ENCODE measurements at places on chromosomes 11 and 22.

GRCh38 chr11:119928047-119928446 is 199.0 kb upstream of the NECTIN1 start:
- no peak for DNase-seq

- DNase-seq = no peak
Observed at GRCh38 chr22:44151676-44152075, 29.0 kb upstream of the PARVG start.

DNA sequence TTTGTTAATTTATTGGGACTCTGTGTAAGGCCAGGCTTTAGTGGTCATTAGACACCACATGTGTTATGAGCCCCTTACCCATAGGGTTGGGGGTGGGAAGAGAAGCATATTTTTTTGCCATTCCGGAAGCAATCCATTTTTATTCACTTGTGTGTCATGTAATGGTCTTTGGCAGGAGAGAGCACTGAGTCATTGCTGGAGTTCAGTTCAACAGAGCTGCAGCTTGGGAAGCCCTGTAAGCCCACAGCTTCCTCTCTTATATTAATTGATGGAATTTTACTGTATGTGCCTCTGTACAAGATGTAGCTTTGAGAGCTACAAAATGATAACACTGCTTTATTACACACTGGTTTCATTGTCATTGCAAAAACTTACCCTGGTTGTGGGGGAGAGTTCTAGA is 177.3 kb upstream of the SORL1-AS1 start:
- DNase-seq = no peak

DNA sequence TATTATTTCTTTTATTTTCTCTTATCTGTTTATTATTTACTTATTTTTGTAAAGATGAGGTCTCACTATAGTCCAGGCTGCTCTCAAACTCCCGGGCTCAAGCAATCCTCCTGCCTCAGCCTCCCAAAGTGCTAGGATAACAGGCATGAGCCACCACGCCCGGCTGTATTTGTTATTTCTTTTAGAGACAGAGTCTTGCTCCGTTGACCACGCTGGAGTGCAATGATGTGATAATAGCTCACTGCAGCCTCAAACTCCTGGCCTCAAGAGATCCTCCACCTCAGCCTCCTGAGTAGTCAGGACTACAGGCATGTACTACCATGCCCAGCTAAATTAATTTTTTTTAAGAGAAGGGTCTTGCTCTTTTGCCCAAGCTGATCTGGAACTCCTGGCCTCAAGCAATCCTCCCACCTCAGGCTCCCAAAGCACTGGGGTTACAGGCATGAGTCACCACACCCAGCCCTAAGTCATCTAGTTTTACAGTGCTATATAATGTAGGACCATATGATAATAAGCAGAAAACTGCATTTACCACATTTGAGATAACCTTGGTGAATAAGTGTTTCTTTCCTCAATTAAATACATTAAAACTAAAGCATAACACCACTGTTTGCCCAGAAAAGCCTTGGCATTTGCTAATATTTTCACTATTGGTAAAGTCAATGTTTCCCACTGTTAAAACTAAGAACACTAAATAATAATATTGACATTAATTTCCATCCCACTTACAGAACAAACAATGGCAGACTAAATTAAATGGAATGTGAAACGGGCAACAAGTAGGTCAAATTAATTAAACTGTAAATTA is 127.5 kb downstream of the SIK3 start:
- no peak for DNase-seq

- DNase-seq = no peak
Observed at GRCh38 chr11:1010551-1011319, 25.8 kb downstream of the MUC6 start.

DNA sequence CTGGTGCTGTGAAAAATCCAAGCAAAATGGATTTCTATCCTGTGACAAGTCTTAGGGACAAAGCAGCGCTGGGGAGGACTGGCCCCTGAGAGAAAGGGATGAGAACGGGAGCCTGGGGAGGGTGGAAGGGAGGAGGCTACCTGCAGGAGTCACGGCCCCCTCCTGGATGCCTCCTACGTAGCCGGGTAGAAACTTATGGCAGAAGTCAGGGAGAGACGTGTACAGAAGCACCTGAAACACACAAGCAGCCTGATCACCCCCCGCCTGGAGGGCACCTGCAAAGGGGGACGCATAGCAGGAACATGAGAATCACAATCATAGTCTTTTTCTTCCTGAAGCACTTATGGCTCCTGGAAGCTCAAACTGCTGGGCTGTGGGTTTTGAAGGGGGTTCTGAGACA is 6.1 kb downstream of the DHCR7 start:
- DNase-seq = no peak

GRCh38 chr11:36711104-36711825 is 113.2 kb upstream of the RAG2 start:
- DNase-seq = no peak

DNA sequence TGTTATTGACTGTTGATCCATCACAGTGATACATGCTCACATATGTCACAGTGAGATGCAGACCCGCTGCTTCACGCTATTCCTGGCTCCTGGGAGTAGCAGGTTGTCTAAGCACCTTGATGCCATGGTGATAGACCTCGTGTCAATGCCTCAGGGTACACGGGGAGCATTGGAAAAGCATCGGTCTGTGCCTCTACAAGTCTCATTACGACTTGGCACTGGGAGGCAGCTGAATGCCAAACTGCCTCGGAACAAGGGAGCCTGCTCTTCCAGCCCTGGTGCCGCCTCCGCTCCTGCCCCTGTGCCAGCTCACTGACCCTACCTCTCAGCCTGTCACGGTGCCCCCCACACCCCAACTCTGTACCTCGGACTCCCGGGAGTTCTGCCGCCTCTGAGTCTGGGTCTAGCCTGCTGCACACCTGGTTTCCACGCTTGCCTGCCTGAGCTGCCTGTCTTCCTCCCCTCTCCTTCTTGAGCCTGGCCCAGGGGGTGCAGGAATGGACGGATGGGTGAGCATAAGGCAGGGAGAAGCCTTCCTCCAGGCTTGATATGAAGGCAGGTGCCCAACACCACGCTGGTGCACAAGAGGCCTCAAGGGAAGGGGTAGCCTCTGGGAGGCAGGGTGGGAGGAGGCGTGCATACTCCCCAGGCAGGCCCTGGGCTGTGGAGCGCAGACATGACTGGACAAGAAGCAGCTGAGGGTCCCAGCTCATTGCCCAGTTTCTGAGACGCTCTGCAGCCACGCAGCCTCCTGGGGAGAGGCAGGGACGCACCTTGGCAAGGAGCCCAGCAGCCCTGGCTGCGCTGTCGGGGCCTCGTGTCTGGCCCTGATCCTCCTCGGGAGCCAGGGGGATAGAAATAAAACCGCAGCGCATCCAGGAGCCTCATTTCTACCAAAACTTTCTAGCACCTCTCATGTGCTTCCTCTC is 1.8 kb upstream of the NFAM1 start:
- DNase-seq = no peak

GRCh38 chr11:77035580-77035979 is 1.4 kb downstream of the B3GNT6 start:
- no peak for DNase-seq

DNA sequence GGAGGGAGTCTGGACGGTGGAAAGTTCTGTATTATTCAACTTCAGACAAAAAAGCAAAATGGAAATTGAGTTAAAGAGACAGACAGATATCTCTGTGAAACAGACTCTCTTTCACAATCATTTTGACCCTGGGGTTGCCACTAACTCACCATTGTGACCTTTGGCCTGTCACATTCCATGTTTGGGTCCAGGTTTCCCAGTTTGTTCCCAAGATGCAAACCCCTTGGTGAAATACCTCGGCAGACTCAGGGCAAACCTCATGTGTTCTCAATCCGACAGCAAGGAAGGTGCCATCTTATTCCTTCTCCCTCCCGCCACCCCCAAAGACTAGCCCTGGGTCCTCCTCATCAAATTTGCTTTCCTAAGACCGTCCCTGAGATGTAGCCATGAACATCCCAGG is 41.8 kb downstream of the GALNT18 start:
- DNase-seq = no peak

DNA sequence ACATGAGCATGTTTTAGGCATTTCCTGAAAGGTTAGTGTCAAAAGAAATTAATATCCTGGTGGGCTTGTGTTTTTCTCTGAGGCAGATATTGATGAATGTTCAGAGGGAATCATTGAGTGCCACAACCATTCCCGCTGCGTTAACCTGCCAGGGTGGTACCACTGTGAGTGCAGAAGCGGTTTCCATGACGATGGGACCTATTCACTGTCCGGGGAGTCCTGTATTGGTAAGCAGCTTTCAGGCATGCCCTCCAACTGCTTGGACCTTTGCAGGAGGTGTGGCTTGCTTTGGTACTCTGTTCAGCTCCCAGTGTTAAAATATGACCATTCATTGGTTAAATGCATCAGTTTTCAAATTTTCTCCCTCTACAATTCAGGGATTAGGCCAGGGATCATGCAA is 658.6 kb upstream of the ANO5 start:
- DNase-seq = no peak

DNA sequence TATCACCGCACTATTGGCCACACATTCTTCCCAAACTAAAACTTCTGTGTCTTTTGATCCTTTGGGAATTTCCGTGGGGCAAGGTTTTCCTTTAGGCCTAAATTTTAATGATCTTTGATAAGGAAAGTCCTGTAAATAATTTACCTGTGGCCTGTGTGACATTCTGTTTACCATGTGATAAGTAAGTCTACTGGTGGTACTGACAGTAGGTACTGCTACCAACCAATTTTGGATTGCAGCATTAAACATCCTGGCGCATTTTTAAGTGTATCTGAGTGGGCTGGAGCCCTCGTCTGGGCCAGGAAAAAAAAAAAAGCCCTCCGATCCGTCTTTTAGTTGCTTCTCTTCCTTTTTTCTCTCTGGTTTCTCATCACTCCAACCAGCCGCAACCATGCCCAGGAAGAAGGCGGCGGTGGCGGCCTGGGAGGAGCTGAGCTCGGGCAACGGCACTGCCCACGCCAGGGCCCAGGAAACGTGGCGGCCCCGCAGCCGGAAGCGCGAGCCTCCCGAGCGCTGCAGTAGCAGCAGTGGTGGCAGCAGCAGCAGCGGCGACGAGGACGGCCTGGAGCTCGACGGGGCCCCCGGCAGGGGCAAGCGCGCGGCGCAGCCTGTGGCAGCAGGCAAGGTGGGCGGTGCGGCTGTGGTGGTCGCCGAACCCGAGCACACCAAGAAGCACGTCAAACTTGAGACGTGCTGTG is 33.6 kb downstream of the ASRGL1 start:
- no peak for DNase-seq

Data from cerebellar nuclear complex (tissue), 1 donor.